ENCODE measurements at places on chromosomes 12 and 14.

DNA sequence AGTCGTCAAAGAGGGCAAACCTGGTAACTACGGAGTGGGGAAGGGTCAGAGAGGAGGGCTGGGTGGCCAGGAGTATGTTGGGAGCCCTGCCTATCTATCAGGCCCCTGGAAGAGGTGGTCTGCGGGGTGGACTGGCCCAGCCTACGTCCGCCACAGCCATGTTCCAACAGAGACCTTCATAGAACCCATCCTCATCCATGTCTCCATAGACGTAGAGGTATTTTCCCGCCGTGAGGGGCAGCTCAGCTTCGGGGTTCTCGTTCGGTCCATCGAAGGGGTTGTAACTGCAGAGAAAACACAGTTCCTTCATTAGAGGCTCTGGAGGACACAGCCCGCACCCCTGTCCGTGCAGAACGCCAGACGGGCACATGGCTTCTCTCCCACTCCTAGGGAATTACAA, 107.3 kb downstream of the PIWIL1 start:
- no peak overlapping the region for H3K4me3 ChIP-seq
- H3K36me3 ChIP-seq, result no peaks in the 10 kb centered on the region
- no peak for DNase-seq
- H3K4me1 ChIP-seq, result no peaks in the 10 kb centered on the region
- no peak overlapping the region for H3K27ac ChIP-seq

DNA sequence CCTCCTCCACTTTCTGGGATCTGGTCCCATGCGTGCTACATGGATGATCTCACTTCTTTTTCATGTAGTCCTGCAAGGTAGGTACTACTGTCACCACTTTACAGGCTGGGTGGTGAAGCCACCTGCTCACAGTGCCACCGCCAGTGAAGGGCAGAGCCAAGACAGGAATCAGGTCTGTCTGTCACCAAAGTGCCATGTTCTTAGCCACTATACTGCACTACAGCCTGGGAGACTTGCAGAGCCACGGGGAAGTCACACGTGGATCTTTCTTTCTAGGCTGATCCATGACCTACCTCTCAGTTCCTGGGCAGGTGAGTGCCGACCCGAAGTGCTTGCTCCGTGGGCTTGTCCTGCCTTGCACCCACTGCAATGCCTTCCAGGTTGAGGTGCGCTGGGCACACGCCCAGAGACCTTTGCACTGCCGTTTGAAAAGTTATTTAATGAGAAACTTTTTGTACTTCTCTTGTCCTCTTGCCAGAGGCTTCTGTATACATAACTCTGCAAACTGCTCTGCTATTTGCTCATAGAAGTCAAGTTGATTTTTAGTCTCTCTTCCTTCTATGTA, 19.7 kb upstream of the CLMN start:
- H3K4me1 ChIP-seq, result peaks cover 27% of the 10 kb centered on the region
- no peak overlapping the region for H3K27ac ChIP-seq
- no peak for DNase-seq

DNA sequence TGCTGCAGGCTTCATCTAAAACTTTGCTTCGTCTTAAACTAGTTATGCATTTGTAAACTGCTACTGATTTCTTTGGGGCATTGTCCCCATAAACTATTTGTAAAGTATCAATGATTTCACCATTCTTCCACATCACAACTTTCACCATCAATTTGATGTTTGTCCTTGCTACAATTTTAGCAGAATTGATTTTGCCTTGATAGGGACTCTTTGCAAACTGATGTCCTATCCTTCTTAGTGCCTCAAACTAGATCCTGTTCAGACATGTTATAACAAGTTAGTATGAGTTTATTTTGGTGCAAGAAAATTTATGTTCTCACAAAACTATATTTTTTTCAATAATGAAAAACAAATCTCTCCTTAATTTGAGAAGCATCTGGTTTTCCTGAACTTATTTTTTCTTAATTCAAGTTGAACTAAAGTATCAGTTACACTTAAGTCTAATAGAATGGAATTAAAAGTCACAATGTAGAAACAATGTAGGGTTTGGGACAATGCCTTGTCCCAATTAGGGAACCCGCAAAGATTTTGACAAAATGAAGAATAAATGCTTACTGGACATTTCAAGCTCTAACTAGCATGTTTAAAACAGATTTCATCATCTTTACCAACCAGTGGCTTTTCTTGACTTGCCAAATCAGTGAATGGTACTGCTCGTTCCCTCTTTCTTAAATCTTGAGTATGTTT, 10.1 kb upstream of the ARID4A start:
- no peaks in the 10 kb centered on the region for H3K27me3 ChIP-seq
- no peak overlapping the region for H3K27ac ChIP-seq
- peaks cover 51% of the 10 kb centered on the region for H3K36me3 ChIP-seq
- no peak overlapping the region for H3K4me3 ChIP-seq
- no peak for DNase-seq

- H3K36me3 ChIP-seq, result no peaks in the 10 kb centered on the region
- H3K27me3 ChIP-seq, result peaks cover 70% of the 10 kb centered on the region
- H3K4me1 ChIP-seq, result no peaks in the 10 kb centered on the region
- H3K4me3 ChIP-seq, result no peak overlapping the region
- H3K27ac ChIP-seq, result no peak overlapping the region
These were observed 250.4 kb downstream of the CHST11 start for GRCh38 chr12:104707194-104707593.

DNA sequence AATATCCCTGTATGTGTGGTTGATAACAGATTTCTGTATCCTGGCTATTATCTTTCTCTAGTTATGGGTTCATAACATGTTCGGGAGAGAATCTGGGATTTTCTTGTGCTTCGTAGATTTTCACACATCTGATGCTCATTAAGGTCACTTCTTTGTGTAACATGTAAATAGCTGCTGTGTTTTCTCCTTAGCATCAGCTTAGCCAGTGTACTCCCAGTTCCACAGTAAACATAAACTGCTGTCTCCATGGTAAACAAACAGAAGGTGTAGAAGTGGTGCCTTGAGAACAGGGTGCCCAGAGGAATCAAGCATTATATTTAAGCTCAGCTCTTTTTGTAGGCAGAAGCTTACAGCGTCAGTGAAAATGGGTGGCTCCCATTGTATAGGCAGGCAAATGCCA, 88.0 kb downstream of the ANO6 start:
- H3K4me3 ChIP-seq, result no peak overlapping the region
- no peak overlapping the region for H3K27ac ChIP-seq
- no peaks in the 10 kb centered on the region for H3K36me3 ChIP-seq
- no peak for DNase-seq
- H3K4me1 ChIP-seq, result no peaks in the 10 kb centered on the region

DNA sequence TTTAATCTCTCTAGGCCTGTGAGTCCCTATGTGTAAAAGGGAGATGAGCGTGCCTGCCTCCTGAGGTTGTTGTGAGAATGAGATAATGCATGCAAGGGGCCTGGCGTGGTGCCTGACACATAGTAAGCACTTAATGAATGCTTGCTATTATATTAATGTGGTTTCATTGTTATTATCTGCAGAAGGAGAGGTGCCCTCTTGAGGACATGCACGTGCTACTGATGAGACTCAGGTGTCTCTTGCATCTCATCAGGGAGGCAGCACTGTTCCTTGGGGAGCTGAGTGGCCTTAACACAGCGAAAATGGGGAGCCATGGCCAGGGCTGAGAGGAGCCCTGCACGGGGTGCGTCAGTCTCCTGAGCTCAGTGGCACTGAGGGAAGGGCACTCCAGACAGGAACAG, 29.9 kb upstream of the BCDIN3D start:
- H3K27ac ChIP-seq, result no peak overlapping the region
- H3K4me1 ChIP-seq, result peaks cover 4% of the 10 kb centered on the region
- no peak for DNase-seq

DNA sequence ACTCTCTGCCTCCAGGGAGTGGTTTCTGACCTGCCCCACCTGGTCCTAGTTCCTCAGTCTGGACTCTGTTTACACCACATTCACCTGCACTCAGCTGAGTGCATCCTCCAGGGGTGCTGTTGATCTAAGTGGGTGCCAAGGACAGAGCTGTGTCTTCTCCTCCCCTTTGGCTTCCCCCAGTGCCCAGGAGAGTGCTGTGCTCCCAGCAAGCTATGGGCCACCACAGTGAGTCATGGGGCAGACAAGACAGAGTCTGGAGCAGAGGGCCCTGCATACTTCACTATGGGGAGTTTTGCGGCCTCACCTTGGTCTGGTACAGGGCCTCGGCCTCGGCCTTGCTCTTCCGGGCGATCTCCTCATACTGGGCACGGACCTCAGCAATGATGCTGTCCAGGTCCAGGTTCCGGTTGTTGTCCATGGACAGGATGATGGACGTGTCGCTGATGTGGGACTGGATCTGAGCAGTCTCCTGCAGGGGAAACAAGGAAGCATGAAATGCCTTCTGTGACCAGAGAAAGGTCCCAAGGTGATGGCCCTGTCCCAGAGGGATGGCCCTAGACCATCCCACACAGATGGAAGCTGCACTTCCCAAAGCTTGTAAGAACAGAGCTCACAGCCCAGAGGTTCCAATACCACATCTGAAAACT, 4.9 kb downstream of the KRT73 start:
- no peaks in the 10 kb centered on the region for H3K4me1 ChIP-seq
- H3K27me3 ChIP-seq, result peaks cover 100% of the 10 kb centered on the region
- DNase-seq, result no peak
- no peak overlapping the region for H3K27ac ChIP-seq
- H3K4me3 ChIP-seq, result no peak overlapping the region

GRCh38 chr14:32259368-32260013, 56.4 kb upstream of the RNU6-8 start:
- H3K36me3 ChIP-seq, result no peaks in the 10 kb centered on the region
- no peak overlapping the region for H3K27ac ChIP-seq
- H3K27me3 ChIP-seq, result no peaks in the 10 kb centered on the region

- peak within 1 kb of the TSS; percentile 63 for H3K27ac ChIP-seq
- no peaks in the 10 kb centered on the region for H3K27me3 ChIP-seq
- peaks cover 44% of the 10 kb centered on the region for H3K36me3 ChIP-seq
- peaks cover 21% of the 10 kb centered on the region for H3K4me1 ChIP-seq
These were observed at the start of gene CIDEB for GRCh38 chr14:24307575-24308341. Gene CIDEB (minus strand): TSS chr14:24307977. CDS start chr14:24307858, 119 bp downstream.

- H3K27ac ChIP-seq, result no peak overlapping the region
- H3K36me3 ChIP-seq, result no peaks in the 10 kb centered on the region
- no peak overlapping the region for H3K4me3 ChIP-seq
- DNase-seq, result no peak
These were observed 153.6 kb downstream of the ATP23 start for GRCh38 chr12:58095002-58095401.

GRCh38 chr14:104795781-104796686, 486 bp upstream of the AKT1 start:
- peak overlapping the region; percentile 81 for H3K4me3 ChIP-seq
- DNase-seq, result peak; percentile 70

DNA sequence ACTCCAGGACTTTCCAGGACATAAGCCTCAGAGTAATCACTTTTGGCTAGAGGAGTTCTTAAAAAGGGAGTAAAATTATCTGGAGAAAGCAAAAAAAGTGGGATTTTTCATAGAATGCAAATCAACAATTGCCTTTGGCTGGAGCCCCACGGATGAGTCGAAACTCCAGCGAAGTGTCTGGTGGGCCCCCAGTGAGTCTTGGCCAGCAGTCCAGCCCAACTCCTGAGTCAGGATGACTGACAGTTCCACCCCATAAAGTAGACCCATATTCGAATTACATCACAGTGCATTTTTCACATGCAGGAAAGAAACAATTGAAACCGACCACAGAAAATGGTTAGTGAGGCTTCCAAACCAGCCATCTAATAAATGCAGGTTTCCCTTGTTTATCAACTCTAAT, 265.7 kb downstream of the BCL11B start:
- H3K4me1 ChIP-seq, result no peaks in the 10 kb centered on the region
- H3K27me3 ChIP-seq, result no peaks in the 10 kb centered on the region
- no peak overlapping the region for H3K4me3 ChIP-seq

- H3K36me3 ChIP-seq, result peaks cover 68% of the 10 kb centered on the region
- DNase-seq, result peak; percentile 59
- peak overlapping the region; percentile 29 for H3K4me3 ChIP-seq
These were observed 63.8 kb downstream of the CDC42BPB start for GRCh38 chr14:102993523-102993922.

- peak; percentile 40 for DNase-seq
- H3K36me3 ChIP-seq, result peaks cover 70% of the 10 kb centered on the region
- H3K4me3 ChIP-seq, result peak overlapping the region; percentile 86
- H3K27me3 ChIP-seq, result no peaks in the 10 kb centered on the region
These were observed 736 bp upstream of the PHLDA1 start for GRCh38 chr12:76032043-76032981.

DNA sequence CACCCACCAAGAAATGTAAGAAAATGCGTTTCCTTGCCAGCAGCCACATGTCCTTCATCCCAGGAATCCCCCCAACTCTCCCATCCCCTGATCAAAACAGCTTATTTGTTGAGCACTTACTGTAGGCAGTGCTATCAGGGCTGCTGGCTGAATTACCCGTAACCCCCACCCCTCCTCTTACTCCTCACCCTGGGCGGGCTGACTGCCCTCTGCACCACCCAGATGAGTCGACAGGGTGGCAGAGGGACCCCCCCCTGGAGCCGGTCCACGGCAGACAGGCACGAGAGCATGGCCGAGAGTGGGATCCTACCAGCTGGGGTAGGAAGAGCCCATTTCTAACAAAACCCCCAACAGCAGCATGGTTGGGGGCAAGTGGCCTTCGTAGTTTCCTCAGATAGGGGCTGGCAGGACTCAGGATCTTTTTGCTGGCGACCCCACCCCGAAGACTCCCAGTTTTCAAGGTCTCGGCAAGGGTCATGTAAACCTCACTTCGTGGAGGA, 1.1 kb upstream of the RHOF start:
- H3K4me1 ChIP-seq, result peaks cover 84% of the 10 kb centered on the region
- peak overlapping the region; percentile 89 for H3K27ac ChIP-seq
- no peaks in the 10 kb centered on the region for H3K27me3 ChIP-seq
- DNase-seq, result no peak
- H3K4me3 ChIP-seq, result peak overlapping the region; percentile 86
- H3K36me3 ChIP-seq, result peaks cover 89% of the 10 kb centered on the region

GRCh38 chr12:25816637-25817036, 141.8 kb upstream of the RASSF8 start:
- no peaks in the 10 kb centered on the region for H3K4me1 ChIP-seq
- H3K27me3 ChIP-seq, result no peaks in the 10 kb centered on the region
- DNase-seq, result no peak
- no peaks in the 10 kb centered on the region for H3K36me3 ChIP-seq

- H3K36me3 ChIP-seq, result no peaks in the 10 kb centered on the region
- H3K27ac ChIP-seq, result peak overlapping the region; percentile 0
- no peaks in the 10 kb centered on the region for H3K27me3 ChIP-seq
- H3K4me1 ChIP-seq, result peaks cover 14% of the 10 kb centered on the region
- H3K4me3 ChIP-seq, result no peak overlapping the region
These were observed 180.6 kb upstream of the CAND1 start for GRCh38 chr12:67088401-67089118.

DNA sequence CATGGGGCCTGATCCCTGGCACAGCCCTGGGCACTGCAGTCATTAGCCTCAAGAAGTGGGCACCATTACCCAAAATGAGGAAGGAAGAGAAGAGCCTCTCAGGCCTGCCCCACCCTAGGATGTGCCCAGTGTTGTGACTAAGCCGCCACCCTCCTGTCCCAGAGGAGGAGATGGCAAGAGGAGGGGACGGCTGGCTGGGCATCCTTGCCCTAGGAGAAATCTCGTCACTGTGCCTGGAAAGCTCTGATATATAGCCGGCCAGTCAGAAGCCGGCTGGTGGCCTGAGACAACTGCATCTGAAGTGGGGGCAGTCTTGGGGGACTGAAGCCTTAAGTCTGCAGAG, 115.2 kb downstream of the LGMN start:
- H3K36me3 ChIP-seq, result no peaks in the 10 kb centered on the region
- H3K4me3 ChIP-seq, result no peak overlapping the region
- H3K27me3 ChIP-seq, result no peaks in the 10 kb centered on the region
- DNase-seq, result no peak
- no peaks in the 10 kb centered on the region for H3K4me1 ChIP-seq
